ENCODE measurements at places on chromosomes 13 and 19.

DNA sequence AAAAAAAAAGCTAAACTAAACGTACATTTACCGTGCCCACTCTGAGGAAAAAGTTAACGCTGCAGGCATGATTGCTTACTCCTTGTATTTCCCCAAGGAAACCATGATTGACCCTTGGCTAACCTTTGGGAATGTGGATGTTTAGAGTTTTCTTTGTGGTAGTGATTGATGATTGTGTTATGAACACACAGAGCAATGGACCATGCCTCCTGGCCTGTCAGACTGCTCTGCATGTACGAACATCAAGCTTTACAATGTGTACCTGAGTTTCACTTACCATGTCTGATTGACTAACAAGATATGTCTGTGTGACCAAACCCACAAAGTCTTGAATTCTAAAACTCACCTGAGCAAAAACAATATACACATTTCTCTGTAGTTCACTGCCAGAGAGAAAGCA lies 35.1 kb downstream of the MYCBP2 start:
- ATAC-seq: peak; percentile 19

DNA sequence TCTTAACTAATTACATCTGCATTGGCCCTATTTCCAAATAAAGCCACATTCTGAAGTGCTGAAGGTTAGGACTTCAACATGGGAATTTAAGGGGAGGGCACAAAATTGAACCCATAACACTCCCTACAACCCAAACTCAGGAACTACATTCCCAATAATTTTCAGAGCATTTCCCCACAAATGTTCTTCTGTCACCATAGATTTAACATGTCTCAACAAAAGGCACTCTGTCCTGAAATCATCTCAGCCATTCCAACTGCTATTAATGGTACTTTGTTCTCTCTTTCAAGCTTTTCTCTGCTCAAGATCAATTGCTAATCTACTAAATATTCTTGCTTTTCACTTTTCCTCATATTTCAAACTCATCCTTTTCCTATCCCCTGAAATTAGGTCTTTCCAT lies 74.0 kb upstream of the SOX1 start:
- no peak for ATAC-seq

DNA sequence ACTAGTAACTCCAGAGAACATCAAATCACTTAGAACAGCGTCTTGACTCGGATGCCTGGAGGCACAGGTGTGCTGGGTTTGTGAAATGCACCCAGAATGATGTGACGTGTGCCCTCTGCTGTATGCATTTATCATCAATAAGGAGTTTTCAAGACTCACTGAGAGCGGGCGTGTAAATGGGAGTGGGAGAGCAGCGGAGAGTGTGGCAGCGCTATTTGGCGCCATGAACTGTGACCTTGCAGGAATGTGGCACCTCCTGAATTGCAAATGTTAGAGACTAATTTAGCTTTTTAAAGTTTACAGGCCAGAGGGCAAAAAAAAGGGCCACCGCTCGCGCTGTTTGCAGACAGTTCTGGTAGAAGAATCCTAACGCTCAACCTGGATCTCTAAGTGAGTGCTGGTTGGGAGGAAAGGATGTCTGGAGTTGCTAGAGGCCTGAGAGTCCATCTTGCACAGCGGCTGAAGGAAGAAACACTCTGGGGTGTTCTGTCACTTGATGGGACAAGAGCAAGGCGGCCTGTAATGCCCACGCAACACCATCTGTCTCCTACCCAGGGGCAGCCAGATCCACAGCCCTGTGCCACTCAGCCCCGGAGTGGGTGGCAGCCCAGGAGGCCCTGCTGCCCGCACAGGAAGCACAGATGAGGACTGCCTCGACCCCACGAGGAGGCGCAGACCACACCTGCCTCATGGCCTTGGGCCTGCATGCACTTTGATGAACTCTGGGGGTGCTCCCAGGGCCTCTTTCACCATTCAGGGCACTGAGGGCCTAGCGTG lies 19.7 kb downstream of the RANBP3 start:
- no peak for ATAC-seq

DNA sequence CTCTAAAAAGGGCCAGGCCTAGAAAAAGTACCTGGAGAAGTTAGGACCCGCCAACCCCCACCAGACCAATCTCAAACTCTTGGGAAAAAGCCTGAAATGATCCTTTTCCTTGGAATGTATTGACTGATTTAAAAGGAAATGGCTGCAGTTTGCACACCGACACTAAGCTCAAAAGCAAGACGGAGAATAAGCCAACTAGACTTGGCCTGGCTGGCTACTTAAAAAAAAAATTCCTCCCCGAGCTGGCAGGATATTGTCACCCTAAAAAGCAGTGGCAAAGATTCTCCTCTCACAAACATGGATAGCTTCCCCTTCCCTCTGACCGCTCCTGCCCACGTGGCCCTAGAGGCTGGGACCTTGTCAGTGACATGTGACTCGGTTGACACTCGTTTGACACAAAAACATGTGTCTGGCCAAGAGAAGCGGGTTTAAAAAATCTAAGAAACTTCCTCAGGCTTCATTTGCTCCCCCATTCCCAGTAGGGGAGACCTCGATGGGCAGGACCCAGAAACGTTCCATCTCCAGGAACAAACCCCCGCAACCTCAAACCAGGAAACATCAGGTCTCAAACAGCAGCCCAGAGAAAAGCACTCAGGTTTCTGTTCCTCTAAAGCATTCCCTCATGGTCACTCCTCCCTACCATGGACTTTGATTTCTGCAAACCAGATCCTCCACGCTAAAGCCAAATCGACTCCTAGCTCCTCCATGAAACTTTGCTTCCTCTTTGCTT lies 1.3 kb downstream of the RFX1 start:
- ATAC-seq: no peak

GRCh38 chr19:19361075-19361594 lies 40.5 kb downstream of the MAU2 start:
- ATAC-seq: peak; percentile 75

- ATAC-seq: no peak
Measured at GRCh38 chr19:53545271-53546065, 7.5 kb downstream of the ZNF331 start.

GRCh38 chr19:9935506-9936325 lies 599 bp downstream of the OLFM2 start:
- ATAC-seq: peak; percentile 24

GRCh38 chr13:102970542-102970941 lies 95.7 kb downstream of the SLC10A2 start:
- no peak for ATAC-seq

DNA sequence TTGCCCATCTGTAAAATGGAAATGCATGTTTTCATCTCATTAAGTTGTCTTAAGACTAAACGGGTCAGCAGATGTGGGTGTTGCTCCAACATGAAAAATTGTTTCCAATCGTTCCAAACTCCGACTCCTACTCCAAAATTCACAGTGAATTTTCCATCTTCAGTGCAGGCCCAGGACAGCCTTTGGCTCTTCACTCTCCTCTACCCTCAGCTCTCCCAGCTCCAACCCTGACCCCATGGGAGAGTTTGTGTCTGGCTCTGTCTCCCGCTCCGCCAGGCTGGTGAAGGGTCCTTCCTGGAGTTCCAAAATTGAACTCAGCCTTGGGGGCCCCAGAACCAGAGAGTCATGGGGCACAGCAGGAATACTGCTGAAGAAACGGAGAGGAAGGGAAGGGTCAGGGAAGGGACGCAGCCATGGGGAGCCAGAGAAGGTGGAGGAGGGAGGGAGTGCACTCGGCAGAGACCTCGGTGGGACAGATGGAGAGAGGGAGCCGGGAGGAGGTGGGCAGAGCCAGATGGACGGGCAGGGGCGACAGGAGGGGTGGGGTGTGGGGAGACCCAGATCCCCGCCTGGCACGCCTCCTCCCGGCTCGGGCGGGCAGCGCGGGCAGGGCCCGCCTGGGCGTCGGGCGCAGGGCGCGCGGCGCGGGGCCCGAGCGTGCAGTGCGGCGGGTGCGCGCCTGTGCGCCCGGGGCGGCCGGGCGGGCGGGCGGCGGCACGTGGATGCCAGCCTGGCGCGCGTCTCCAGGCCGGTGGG lies 45.6 kb downstream of the CELF5 start:
- no peak for ATAC-seq

GRCh38 chr13:43964698-43965458 lies 85.2 kb downstream of the LACC1 start:
- ATAC-seq: no peak

- no peak for ATAC-seq
Measured at GRCh38 chr19:23525276-23525852, 130.1 kb upstream of the ZNF91 start.

GRCh38 chr13:76830805-76831204 lies 55.4 kb downstream of the KCTD12 start:
- ATAC-seq: no peak

DNA sequence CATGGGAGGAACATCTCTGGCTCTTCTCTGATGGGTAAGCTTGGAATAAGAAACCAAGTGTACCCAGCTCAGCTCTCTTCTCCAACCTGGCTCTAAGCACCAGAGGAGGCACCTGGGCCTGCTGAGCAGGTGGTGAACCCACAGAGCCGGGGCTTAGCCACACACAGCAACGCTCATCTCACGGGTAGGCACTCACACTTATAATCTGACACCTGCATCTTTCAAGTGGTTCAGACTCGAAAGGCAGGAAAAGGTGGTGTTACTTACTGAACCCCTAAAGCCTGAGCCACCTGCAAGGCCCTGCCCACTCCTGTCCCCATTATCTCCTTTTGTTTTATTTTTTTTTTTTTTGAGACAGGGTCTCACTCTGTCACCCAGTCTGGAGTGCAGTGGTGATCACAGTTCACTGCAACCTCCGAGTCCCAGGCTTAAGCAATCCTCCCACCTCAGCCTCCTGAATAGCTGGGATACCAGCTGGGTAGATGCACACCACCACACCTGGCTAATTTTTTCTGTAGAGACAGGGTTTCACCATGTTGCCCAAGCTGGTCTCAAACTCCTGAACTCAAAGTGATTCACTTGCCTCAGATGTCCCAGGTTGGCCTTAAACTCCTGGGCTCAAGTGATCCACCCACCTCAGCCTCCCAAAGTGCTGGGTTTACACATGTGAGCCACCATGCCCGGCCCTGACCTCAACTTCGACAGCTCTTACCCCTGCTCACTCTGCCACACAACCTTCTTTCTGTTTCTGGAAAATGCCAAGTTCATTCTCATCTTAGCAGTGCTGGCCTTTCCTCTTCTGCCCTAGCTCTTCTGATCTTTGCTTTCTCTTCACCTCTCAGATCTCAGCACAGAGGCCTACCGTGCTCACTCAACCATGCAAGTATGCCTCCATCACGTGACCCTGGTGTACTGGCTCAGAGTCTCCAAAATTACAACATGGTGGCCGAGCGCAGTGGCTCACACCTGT lies 9.7 kb downstream of the FBXL12 start:
- ATAC-seq: peak; percentile 32

GRCh38 chr19:31908496-31909225 lies 436.7 kb upstream of the ZNF507 start:
- no peak for ATAC-seq

DNA sequence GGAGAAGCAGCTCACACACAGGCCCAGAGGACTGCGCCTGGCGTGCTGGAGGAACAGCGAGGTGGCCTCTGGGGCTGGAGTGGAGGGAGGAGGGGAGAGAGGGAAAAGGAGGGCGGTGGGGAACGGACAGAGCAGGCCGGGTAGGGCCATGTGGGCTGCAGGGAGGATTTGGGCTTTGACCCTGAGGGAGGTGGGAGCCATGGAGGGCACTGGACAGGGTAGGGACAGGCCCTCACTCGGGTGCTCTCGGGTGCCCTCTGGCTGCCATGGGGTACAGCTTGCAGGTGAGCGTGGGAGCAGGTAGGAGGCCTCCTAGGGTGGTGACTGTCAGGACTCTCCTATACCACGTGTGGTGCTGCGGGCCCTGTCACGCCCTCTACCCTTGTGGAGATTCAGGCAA lies 22.8 kb downstream of the PLIN4 start:
- no peak for ATAC-seq

GRCh38 chr13:98275681-98276171 lies 98.7 kb upstream of the RNF113B start:
- ATAC-seq: no peak

DNA sequence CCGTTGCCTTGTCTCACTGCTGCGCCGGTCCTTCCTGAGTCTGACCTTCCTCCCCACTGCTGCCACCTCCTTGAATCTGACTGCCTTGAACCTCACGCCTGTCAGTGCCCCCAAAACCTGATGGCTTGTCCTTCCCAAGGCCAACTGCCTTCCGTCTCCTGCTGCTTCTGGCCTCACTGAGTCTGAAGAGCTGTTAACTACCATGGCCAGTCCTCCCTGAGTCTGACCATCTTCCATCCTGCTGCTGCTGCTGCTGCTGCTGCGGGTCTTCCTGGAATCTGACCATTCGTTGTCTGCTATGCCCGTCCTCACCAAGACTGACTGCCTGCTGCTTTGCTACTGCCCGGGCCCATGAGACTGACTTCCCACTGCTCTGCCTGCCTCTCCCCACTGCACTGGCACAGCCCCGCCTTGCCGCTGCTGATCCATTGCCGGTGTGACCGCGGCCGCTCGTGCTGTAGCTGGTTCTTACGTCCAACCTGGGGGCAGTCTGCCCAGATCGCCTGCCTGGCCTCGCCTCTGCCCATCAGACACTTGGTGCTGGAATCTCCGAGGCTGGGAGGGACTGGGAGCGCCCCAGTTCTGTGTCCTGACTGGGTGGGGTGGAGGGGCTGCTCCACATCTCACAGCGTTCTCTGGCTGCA lies 2.9 kb upstream of the RCN3 start:
- no peak for ATAC-seq

DNA sequence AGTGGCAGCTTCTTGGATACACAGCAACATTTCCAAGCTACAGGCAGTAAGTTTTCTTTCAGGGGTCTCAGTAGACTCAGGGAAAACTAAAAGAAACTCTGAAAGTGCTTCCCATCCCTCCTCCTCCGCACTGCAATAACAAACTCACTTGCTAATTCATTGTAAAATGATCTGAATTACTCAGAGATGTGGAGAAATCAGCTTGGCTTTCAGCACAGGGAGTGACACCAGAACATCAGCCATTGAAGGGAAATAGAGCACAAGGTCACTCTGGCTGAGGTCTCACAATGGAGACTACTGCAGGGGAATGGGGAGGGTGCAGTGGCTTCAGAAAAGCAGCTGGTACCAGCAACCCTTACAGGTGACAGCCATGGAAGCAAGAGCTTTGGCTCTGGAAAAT lies 137.3 kb upstream of the SERP2 start:
- ATAC-seq: no peak

DNA sequence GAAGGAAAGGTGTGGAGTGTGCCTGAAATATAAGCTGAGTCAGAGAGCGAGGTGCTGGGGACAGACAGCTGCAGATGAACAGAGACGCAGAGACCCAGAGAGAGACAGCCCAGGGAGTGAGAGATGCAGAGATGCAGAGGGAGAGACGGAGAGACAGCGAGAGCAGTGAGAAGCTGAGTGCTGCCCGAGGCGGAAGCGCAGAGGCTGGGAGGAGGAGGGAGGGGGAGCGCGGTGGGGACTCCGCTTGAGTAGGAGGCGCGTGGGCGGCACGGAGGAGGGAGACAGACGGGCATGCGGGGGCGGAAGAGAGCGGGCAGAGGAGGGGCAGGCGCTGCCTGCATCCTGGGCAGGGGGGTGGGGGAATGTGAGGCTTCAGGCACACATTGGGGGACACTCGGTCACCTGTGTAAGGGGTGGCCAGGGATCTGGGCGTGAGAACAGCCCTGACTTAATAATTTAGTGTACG lies 25.7 kb downstream of the SLC8A2 start:
- peak; percentile 34 for ATAC-seq

Measured in activated CD4-positive, CD25-positive, alpha-beta regulatory T cell treated with anti-CD3 and anti-CD28 coated beads, Interleukin-2, amount 50 U/mL, for 24 hours (primary cell).